H1 (cell line): ENCODE measurements at places on chromosomes 3 and 15.

DNA sequence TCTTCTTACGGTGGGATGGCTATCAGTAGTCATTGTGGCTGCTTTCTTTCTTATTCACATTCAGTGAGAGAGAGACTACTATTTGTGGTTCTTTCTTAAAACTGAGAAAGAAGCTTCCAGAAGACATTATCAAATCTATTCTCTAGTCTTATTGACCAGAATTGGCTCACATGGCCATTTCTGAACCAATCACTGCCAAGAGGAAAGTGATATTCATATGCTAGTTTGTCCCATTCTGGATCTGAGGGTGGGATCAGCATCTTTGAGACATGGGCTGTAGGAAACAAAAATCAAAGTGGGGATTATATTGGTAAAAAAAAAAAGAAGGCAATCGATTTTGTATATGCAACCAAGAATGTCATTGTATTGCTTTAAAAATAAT is 106.4 kb upstream of the RASGRP1 start:
- no peak for DNase-seq

DNA sequence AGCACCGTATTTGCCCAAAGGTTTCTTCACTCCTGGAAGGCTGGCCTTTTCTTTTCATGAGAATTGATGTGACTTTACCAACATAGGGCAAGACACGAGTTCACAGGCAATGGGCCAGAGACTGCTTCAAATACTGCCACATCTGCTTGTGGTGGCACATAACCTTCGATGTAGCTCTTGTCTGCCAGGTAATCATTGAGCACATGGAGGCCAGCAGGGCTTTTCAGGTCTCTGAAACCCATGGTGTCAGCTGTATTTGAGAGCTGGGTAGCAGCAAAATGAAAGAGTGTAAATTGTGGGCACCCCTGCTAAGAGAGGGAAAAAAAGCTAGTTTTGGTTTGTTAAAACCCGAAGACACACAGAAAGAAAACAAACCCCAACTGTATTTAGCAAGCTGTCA is 200.7 kb downstream of the NAALADL2 start:
- DNase-seq, result no peak

DNA sequence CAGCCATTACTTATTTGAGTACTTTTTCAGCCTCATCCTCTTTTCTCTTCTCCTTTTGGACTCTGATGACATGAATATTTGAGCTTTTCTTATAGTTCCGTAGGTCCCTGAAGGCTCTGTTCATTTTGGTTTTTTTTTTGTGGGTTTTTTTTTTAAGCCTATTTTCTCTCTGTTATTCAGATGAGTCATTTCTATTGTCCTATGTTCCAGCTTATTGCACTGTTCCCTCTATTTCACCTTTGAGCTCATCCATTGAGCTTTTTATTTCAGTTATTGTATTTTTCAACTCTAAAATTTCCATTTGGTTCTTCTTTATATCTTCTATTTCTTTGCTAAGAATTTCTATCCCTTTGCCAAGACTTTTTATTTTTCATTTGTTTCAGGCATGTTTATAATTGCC is 7.2 kb upstream of the MGLL start:
- DNase-seq, result no peak

DNA sequence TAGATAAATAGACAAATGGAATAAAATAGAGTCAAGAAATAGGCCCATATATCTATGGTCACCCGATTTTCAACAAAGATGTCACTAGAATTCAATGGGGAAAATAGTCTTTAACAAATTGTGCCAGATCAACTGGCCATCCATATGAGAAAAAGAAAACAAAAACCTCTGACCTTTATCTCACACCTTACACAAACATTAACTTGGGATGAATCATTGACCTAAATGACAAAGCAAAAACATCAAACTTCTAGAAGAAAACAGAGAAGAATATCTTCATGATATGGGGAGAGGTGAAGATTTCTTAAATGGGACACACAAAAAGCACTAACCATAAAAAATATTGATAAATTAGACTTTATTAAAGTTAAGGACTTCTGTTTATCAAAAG is 31.9 kb downstream of the ITGA11 start:
- no peak for DNase-seq

DNA sequence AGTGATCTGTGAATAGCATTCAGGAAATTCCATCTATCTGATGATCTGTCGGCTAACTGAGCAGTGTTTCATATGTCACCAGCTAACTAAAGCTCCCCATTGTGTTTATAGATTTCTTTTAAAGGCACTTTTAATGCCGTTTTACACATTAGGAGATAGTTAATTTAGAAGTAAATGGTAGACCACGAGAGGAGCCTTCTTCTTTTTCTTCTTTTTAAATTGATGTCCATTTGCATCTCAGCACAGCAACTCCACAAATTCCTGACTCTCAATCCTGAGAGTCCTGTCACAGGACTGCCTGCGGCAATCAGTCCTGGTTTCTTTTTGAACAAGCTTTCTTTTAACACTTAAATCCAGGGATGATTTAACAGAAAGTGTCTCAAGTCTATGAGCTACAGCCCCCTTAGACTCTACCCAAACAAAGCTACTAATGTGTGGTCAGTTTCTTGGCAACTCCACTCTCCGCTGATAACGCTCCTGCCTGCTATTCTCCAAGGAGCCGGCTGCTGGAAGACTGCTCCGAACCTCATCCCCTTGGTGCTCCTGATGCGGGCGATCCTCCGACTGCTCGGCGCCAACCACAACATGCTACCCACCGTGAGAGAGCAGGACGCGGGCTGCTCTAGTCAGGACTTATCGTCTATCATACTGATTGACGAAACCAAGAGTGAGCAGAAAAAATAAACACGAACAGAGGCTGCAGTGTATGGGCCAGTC is 421.4 kb downstream of the MECOM start:
- DNase-seq, result no peak

GRCh38 chr3:148682997-148683396 is 14.7 kb upstream of the AGTR1 start:
- DNase-seq, result no peak
